ENCODE measurements at places on chromosomes 16 and 17.

DNA sequence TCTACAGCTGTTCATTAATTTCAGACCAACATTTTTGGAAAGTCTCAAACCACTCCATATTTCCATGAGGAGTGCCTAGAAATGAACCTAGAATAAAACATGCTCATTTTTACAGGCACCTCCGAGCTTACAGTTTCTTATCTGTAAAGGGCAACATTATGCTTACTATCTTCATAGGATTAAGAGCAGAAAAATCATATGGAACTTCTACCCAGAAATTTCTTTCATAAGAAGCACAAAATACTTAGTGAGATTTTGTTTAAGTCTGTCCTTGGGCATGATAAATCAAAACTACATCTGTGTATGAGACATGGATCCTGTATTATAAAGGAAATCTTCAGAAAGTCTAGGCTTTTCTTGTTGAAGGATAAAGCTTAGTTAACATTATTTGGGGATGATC is 187.4 kb downstream of the CA10 start:
- DNase-seq: no peak

DNA sequence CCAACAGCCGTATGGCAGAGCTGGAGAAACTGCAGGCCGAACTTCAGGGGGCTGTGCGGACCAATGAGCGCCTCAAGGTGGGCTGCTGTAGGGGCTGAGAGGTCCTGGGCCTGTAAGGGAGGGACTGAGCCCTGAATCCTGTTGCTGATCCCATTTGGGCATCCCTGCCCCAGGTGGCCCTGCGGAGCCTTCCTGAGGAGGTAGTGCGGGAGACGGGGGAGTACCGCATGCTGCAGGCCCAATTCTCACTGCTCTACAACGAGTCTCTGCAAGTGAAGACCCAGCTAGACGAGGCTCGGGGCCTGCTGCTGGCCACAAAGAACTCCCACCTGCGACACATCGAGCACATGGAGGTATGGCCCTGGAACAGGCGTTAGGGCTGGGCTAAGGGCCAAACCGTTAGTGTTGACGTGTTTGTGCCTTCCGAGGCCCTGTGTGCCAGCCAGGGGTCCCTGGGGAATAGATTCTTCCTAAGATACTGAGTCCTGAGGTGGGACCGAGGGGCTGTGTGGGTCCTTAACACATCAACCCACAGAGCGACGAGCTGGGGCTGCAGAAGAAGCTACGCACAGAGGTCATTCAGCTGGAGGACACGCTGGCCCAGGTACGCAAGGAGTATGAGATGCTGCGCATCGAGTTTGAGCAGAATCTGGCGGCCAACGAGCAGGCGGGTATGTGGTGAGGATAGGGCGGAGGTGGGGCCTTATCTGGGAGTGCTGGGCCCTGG is 4.2 kb downstream of the RNF40 start:
- no peak for DNase-seq

- no peak for DNase-seq
Measured at GRCh38 chr17:1006054-1006453, 9.1 kb downstream of the TIMM22 start.

- DNase-seq: no peak
Measured at GRCh38 chr17:63974594-63975192, 2.0 kb upstream of the SCN4A start.

- DNase-seq: no peak
Measured at GRCh38 chr16:54289242-54289944, 2.8 kb upstream of the IRX3 start.

- DNase-seq: no peak
Measured at GRCh38 chr17:72529386-72529785, 408.6 kb downstream of the SOX9 start.

- DNase-seq: no peak
Measured at GRCh38 chr16:56929639-56930038, 2.3 kb upstream of the HERPUD1 start.

- no peak for DNase-seq
Measured at GRCh38 chr16:27244363-27244755, 24.2 kb downstream of the NSMCE1 start.

GRCh38 chr16:63481060-63481459 is 1444.8 kb upstream of the CDH8 start:
- DNase-seq: no peak

GRCh38 chr17:45718791-45719190 is 65.3 kb upstream of the CRHR1 start:
- DNase-seq: no peak

- DNase-seq: no peak
Measured at GRCh38 chr17:78302478-78302877, 57.4 kb downstream of the SOCS3 start.

DNA sequence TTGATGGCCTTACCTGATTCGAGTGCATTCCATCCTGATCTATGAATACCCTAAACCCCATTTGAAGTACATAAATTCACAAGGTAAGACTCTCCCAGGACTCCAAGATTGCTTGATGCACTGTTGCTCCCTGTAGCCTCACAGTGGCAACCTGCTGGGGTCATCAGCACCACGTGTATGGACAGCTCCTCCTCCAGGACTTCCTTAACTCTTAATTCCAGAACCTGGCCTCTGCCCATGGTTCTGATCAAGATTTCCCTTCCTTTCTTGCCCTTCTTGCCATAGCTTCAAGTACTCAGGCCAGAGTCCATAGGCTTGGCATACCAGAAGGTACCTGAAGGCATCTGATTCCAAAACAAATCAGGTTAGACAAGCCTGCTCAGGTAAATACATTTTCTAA is 34.0 kb upstream of the NLK start:
- DNase-seq: peak; percentile 65
